ENCODE measurements at places on chromosomes 12 and 14.

DNA sequence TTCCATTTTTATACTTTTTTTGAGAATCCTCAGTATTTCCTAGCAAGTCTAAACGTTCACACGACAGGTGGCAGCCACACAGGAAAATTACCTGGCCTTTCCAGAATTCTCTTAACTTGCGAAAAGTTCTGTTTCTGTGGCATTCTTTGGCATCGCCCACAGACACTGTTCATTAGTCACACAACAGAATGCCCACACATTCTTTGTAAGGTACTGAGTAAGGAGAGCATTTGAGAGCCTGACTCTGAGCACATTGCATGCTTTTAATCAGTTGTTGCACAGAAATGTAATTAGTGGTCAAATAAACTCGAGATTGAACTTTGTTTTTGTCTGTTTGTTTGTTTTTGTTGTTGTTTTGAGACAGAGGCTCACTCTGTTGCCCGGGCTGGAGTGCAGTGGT is 52.4 kb downstream of the LMNTD1 start:
- no peak overlapping the region for H3K27ac ChIP-seq
- no peak for DNase-seq
- no peak overlapping the region for H3K4me3 ChIP-seq
- no peaks in the 10 kb centered on the region for H3K4me1 ChIP-seq
- peaks cover 93% of the 10 kb centered on the region for H3K36me3 ChIP-seq
- H3K27me3 ChIP-seq = no peaks in the 10 kb centered on the region

DNA sequence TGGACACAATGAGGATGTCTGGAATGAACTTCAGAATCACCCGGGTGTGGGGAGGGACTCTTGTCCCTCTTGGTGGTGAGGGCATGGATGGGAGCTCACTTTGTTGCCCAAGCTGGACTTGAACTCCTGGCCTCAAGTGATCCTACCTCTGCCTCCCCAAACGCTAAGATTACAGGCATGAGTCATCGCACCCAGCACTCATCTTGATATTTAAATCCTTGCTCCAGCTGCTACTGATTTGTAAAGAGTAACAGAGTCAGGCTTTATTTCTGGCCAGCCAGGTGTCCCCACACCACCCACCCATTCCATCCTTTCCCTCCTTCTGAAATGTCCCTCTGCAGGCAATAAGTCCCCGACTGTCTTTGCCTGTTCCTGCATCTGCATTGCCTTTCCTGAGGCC is 4.9 kb downstream of the DDX54 start:
- H3K4me3 ChIP-seq = no peak overlapping the region
- DNase-seq = no peak
- no peak overlapping the region for H3K27ac ChIP-seq
- H3K36me3 ChIP-seq = peaks cover 61% of the 10 kb centered on the region

- H3K4me3 ChIP-seq = no peak overlapping the region
- no peaks in the 10 kb centered on the region for H3K36me3 ChIP-seq
Observed at GRCh38 chr12:81866081-81866480, 106.9 kb upstream of the PPFIA2 start.

- no peaks in the 10 kb centered on the region for H3K36me3 ChIP-seq
- no peaks in the 10 kb centered on the region for H3K27me3 ChIP-seq
- DNase-seq = no peak
- peaks cover 13% of the 10 kb centered on the region for H3K4me1 ChIP-seq
Observed at GRCh38 chr12:107631715-107632114, 53.9 kb upstream of the PWP1 start.

DNA sequence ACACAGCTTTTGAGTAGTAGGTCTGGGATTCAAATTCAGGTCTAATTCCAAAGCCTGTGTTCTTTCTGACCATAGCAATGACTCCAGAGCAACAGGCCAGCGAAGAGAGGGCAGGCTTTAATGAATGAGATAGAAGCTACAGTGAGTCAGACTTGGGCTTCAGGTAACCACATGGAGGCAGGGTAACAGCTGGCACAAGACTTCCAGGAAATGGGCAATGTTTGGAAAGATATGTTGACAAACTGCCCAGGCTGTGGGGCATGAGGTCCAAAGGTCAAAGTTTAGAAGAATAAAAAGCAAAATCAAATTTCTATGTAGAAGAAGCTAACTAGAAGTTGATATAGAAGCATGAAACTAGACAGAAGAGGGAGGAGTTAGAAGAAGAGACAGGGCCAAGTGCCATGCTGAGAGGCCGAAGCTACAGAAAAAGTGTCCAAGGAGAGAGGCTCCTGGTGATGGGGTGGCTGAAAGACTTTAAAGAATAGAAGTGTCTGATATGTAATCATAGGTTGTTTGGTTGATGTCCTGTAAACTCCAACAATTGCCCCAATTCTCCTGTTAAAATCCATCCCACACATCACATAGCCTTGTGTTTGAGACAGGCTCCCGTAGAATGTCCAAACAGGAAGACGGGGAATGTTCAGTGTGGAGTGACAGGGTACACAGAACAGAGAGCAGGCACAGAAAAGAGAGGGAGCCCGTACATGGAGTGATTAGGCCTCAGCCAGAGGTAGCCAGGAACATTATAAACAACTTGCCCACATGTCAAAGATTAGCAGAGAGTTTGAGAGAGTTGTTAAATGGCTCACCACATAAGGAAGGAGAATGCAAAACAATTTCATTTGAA is 384.7 kb downstream of the CCDC91 start:
- no peak for DNase-seq
- no peaks in the 10 kb centered on the region for H3K36me3 ChIP-seq
- H3K27ac ChIP-seq = no peak overlapping the region
- H3K27me3 ChIP-seq = no peaks in the 10 kb centered on the region
- H3K4me3 ChIP-seq = no peak overlapping the region
- no peaks in the 10 kb centered on the region for H3K4me1 ChIP-seq

DNA sequence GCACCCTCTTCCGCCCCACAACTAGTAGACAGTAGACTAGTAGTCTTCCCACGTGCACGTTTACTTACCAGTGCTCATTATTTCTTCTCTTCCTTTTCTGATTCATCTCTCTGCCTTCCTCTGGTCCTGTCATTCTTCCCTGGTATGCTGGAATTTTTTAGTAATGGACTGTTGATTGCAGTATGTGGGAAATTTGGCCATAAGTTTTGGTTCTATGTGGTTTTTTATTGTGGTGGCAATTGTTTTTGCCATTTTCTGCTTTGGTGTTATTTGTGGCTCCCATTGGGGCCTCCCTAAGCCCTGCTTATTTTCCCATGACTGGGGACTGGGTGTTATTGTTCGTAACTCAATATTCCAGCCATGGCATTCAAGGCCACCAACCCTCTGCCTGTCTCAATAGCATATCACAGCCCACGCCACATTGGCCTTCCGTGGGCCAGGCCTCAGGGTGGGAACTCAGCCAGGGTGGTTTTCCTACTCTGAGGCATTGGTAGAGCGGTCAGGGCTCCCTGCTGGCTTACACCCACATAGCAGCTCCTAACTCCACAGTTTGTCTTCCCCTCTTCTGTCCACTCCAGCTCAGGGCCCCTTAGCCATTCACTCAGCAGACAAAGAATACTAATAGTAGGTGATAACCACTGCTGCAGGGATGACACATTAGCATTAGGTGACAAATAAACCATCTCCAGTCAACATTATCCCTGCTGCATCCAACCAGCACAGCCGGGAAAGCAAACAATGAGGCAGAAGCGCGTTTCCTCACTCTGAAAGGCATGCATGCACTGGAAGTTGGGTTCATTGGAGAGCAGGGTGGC is 321.5 kb downstream of the CACNA1C start:
- no peaks in the 10 kb centered on the region for H3K36me3 ChIP-seq
- H3K4me3 ChIP-seq = no peak overlapping the region
- H3K27ac ChIP-seq = no peak overlapping the region
- no peaks in the 10 kb centered on the region for H3K4me1 ChIP-seq

DNA sequence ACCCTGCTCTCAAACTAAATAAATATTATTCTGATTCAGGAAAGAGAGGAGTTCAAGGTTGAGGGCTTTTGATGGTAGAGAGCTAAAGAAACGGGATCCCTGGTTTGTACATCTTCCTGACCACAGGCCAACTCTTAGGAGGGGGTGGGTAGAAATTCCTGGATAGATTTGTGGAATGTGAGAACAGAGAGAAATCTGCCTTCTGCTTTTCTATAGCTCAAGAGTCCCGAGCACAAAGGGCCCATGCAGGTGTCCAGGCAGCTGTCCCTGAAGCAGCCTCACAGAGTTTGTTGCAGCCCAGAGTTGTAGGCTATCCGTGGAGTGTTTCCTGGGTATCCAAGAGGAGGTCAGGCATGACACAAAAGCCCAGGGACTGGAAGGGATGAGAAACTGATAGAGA is 198.6 kb downstream of the BCAT1 start:
- DNase-seq = no peak
- no peaks in the 10 kb centered on the region for H3K4me1 ChIP-seq
- H3K4me3 ChIP-seq = no peak overlapping the region
- H3K36me3 ChIP-seq = no peaks in the 10 kb centered on the region

GRCh38 chr12:47844264-47845019 is 24.7 kb upstream of the HDAC7 start:
- no peak overlapping the region for H3K27ac ChIP-seq
- no peak for DNase-seq
- H3K4me3 ChIP-seq = no peak overlapping the region
- no peaks in the 10 kb centered on the region for H3K27me3 ChIP-seq

- H3K27me3 ChIP-seq = peaks cover 5% of the 10 kb centered on the region
- no peaks in the 10 kb centered on the region for H3K4me1 ChIP-seq
- H3K36me3 ChIP-seq = no peaks in the 10 kb centered on the region
- H3K27ac ChIP-seq = no peak overlapping the region
- H3K4me3 ChIP-seq = no peak overlapping the region
- no peak for DNase-seq
Observed at GRCh38 chr14:96727073-96727472, 70.1 kb upstream of the VRK1 start.

GRCh38 chr14:51806026-51807023 is 54.1 kb upstream of the GNG2 start:
- H3K4me1 ChIP-seq = no peaks in the 10 kb centered on the region
- no peaks in the 10 kb centered on the region for H3K27me3 ChIP-seq
- H3K27ac ChIP-seq = no peak overlapping the region
- DNase-seq = no peak

DNA sequence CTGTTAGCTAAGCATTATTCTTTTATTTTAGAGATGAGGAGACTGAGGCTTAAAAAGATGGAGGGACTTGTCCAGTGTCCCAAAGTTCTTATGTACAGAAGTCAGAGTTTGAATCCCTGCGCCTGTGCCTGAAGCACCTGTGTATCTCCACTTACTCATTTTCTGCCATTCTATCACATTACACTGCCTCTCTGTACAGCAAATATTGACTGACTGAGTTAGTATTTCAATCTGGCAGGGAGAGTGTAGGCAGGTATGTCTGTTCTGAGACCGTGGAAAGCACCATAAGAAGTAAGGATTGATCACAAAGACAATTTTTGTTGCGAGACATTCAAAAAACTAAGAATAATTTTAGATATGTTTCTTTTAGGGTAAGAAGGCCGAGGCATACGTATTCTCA is 162.7 kb downstream of the KITLG start:
- H3K4me3 ChIP-seq = no peak overlapping the region
- DNase-seq = no peak
- H3K27ac ChIP-seq = no peak overlapping the region
- no peaks in the 10 kb centered on the region for H3K36me3 ChIP-seq

- no peak overlapping the region for H3K27ac ChIP-seq
- H3K4me1 ChIP-seq = no peaks in the 10 kb centered on the region
- no peaks in the 10 kb centered on the region for H3K36me3 ChIP-seq
Observed at GRCh38 chr12:2633825-2634200, 161.0 kb upstream of the FKBP4 start.

GRCh38 chr14:105389976-105390848 is 8.1 kb upstream of the TEX22 start:
- no peaks in the 10 kb centered on the region for H3K36me3 ChIP-seq
- no peaks in the 10 kb centered on the region for H3K4me1 ChIP-seq
- no peak for DNase-seq

GRCh38 chr12:24696800-24697199 is 252.1 kb downstream of the BCAT1 start:
- no peaks in the 10 kb centered on the region for H3K36me3 ChIP-seq
- DNase-seq = no peak
- H3K27ac ChIP-seq = no peak overlapping the region
- no peaks in the 10 kb centered on the region for H3K27me3 ChIP-seq
- H3K4me3 ChIP-seq = no peak overlapping the region

DNA sequence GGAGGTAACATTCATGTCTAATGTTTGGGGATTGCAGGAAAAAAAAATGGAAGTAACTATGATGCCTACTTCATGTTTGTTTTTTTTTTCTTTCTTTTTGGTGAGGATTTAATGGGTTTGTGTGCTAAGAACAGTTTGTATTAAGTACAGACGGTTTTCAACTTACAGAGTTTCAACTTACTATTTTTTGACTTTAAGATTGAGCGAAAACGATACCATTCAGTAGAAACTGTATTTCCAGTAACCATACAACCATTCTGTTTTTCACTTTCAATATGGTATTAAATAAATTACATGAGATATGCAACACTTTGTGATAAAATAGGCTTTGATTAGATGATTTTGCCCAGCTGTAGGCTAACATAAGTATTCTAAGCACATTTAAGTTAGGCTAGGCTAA is 10.4 kb downstream of the TECPR2 start:
- no peaks in the 10 kb centered on the region for H3K27me3 ChIP-seq
- no peak overlapping the region for H3K27ac ChIP-seq
- H3K36me3 ChIP-seq = peaks cover 20% of the 10 kb centered on the region
- H3K4me3 ChIP-seq = no peak overlapping the region

GRCh38 chr12:2644683-2645405 is 149.9 kb upstream of the FKBP4 start:
- no peak overlapping the region for H3K4me3 ChIP-seq
- H3K36me3 ChIP-seq = no peaks in the 10 kb centered on the region
- peak; percentile 36 for DNase-seq
- H3K27ac ChIP-seq = no peak overlapping the region
- H3K27me3 ChIP-seq = no peaks in the 10 kb centered on the region

- H3K4me1 ChIP-seq = no peaks in the 10 kb centered on the region
- no peak overlapping the region for H3K27ac ChIP-seq
- no peak overlapping the region for H3K4me3 ChIP-seq
- DNase-seq = no peak
Observed at GRCh38 chr14:33556382-33557121, 394.3 kb downstream of the EGLN3 start.

GRCh38 chr14:101220921-101221510 is 317.5 kb upstream of the RTL1 start:
- no peaks in the 10 kb centered on the region for H3K27me3 ChIP-seq
- H3K36me3 ChIP-seq = no peaks in the 10 kb centered on the region
- H3K4me3 ChIP-seq = no peak overlapping the region
- no peak for DNase-seq
- peaks cover 2% of the 10 kb centered on the region for H3K4me1 ChIP-seq

DNA sequence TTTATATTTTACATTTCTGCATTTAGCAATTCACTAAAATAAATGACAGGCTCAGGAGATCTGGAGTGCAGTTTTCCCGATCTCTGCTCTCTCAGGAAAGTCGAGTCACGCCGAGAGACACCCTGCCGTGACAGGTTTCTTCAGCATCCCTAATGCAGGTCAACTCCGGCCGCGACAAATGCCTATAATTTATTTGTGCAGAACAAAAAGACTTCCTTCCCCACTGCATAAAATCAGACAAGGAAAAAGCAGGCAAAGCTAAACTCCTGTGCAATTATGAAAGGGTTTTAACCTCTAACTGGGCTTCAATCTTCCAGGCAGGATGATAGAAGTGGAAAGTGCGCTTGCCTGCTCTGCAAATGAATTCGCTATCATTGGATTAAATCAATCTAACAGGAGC is 28.1 kb downstream of the SPRING1 start:
- no peaks in the 10 kb centered on the region for H3K4me1 ChIP-seq
- H3K4me3 ChIP-seq = no peak overlapping the region
- H3K27ac ChIP-seq = no peak overlapping the region

- peaks cover 16% of the 10 kb centered on the region for H3K27me3 ChIP-seq
- peak; percentile 58 for DNase-seq
- H3K4me3 ChIP-seq = no peak overlapping the region
- peaks cover 1% of the 10 kb centered on the region for H3K36me3 ChIP-seq
- peaks cover 7% of the 10 kb centered on the region for H3K4me1 ChIP-seq
- no peak overlapping the region for H3K27ac ChIP-seq
Observed at GRCh38 chr12:62292761-62293344, 32.6 kb downstream of the USP15 start.

GRCh38 chr12:81206429-81206828 is 128.6 kb downstream of the ACSS3 start:
- no peak for DNase-seq
- H3K36me3 ChIP-seq = peaks cover 12% of the 10 kb centered on the region
